Peyer's patch (tissue), 4 donors: ENCODE measurements at places on chromosomes 13 and 19. TPM values are rescaled to one million over a fixed set of nuclear protein-coding genes. Genes with fewer than 3 reads are reported as not detected.
A peak's percentile ranks its signal among the peaks of the same experiment; 100 is the strongest.

CEACAM20 gene
- total RNA-seq = 164 TPM

GRCh38 chr13:72960541-72960940 is 98.3 kb upstream of the KLF5 start:
- no peaks in the 10 kb centered on the region for H3K36me3 ChIP-seq
- H3K27ac ChIP-seq = no peak overlapping the region
- DNase-seq = no peak
- H3K27me3 ChIP-seq = no peaks in the 10 kb centered on the region
- H3K4me1 ChIP-seq = no peaks in the 10 kb centered on the region

SMAD9 gene
- 10.7 TPM for total RNA-seq

ZNF492 gene
- total RNA-seq = 0.27 TPM

GRCh38 chr19:11256189-11256588 is 6.1 kb downstream of the DOCK6 start:
- H3K4me1 ChIP-seq = no peaks in the 10 kb centered on the region
- H3K36me3 ChIP-seq = peaks cover 16% of the 10 kb centered on the region
- no peak for DNase-seq
- no peaks in the 10 kb centered on the region for H3K27me3 ChIP-seq

GRCh38 chr13:83906240-83906820 is 24.1 kb upstream of the SLITRK1 start:
- H3K36me3 ChIP-seq = no peaks in the 10 kb centered on the region
- H3K27ac ChIP-seq = no peak overlapping the region
- H3K4me3 ChIP-seq = no peak overlapping the region
- no peak for DNase-seq
- no peaks in the 10 kb centered on the region for H3K4me1 ChIP-seq

- H3K4me3 ChIP-seq = no peak overlapping the region
- no peaks in the 10 kb centered on the region for H3K4me1 ChIP-seq
- no peaks in the 10 kb centered on the region for H3K27me3 ChIP-seq
Measured at GRCh38 chr13:22837980-22838647, 342.7 kb upstream of the SGCG start.

- no peak overlapping the region for H3K4me3 ChIP-seq
- H3K27me3 ChIP-seq = no peaks in the 10 kb centered on the region
- H3K27ac ChIP-seq = no peak overlapping the region
- no peaks in the 10 kb centered on the region for H3K4me1 ChIP-seq
- H3K36me3 ChIP-seq = no peaks in the 10 kb centered on the region
Measured at GRCh38 chr13:51277928-51278327, 55.7 kb downstream of the FAM124A start.

- H3K27ac ChIP-seq = no peak overlapping the region
- no peaks in the 10 kb centered on the region for H3K4me1 ChIP-seq
- H3K27me3 ChIP-seq = no peaks in the 10 kb centered on the region
- no peaks in the 10 kb centered on the region for H3K36me3 ChIP-seq
- DNase-seq = no peak
- no peak overlapping the region for H3K4me3 ChIP-seq
Measured at GRCh38 chr13:113624235-113624587, 33.8 kb downstream of the ATP4B start.

CEACAM4 gene
- not detected for total RNA-seq

PEAK3 gene
- 5.8 TPM for total RNA-seq

NTF4 gene
- not detected for total RNA-seq

DNA sequence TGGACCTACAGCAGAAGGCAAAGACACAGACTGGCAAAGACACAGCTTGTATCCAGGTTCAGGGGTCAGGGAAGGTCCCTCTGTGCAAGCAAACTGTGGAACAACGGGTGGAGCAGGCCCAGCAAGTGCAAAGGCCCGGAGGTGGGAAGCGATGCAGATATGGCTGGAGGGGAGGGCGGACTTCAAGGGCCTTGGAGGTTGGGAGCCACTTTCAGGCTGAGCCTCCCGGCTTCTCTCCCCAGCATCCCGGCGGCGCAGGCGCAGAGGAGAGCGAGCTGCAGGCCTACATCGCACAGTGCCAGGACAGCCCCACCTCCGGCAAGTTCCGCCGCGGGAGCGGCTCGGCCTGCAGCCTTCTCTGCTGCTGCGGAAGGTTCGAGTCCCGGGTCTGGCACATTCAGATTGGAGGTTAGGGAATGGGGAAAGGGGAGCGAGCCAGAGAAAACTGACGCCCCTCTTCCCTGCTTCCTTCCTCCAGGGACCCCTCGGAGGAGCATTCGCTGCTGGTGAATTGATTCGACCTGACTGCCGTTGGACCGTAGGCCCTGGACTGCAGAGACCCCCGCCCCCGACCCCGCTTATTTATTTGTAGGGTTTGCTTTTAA is 2.1 kb upstream of the PNPLA6 start:
- peaks cover 3% of the 10 kb centered on the region for H3K4me1 ChIP-seq
- no peaks in the 10 kb centered on the region for H3K27me3 ChIP-seq
- DNase-seq = peak; percentile 64
- peaks cover 34% of the 10 kb centered on the region for H3K36me3 ChIP-seq
- H3K4me3 ChIP-seq = peak overlapping the region; percentile 78

ZSCAN4 gene
- total RNA-seq = not detected

WDR87 gene
- not detected for total RNA-seq

- DNase-seq = no peak
- no peaks in the 10 kb centered on the region for H3K36me3 ChIP-seq
- H3K27me3 ChIP-seq = no peaks in the 10 kb centered on the region
- H3K4me3 ChIP-seq = no peak overlapping the region
- peaks cover 15% of the 10 kb centered on the region for H3K4me1 ChIP-seq
Measured at GRCh38 chr19:49067554-49067953, 2.9 kb upstream of the NTF4 start.

CNN1 gene
- 88.2 TPM for total RNA-seq

LRRC4B gene
- total RNA-seq = 2.0 TPM

GRCh38 chr19:31350693-31351055 is 1.4 kb upstream of the TSHZ3 start:
- peak overlapping the region; percentile 54 for H3K4me3 ChIP-seq
- DNase-seq = no peak
- no peaks in the 10 kb centered on the region for H3K36me3 ChIP-seq
- H3K27me3 ChIP-seq = no peaks in the 10 kb centered on the region
- no peaks in the 10 kb centered on the region for H3K4me1 ChIP-seq
- peak overlapping the region; percentile 91 for H3K27ac ChIP-seq

- DNase-seq = no peak
- no peaks in the 10 kb centered on the region for H3K4me1 ChIP-seq
- no peak overlapping the region for H3K27ac ChIP-seq
- no peaks in the 10 kb centered on the region for H3K36me3 ChIP-seq
- H3K4me3 ChIP-seq = no peak overlapping the region
- H3K27me3 ChIP-seq = no peaks in the 10 kb centered on the region
Measured at GRCh38 chr13:98599502-98600328, 22.8 kb upstream of the STK24 start.

FLT1 gene
- 14.0 TPM for total RNA-seq

RGS9BP gene
- total RNA-seq = 0.67 TPM

TTC9B gene
- not detected for total RNA-seq

- no peaks in the 10 kb centered on the region for H3K36me3 ChIP-seq
- H3K4me1 ChIP-seq = no peaks in the 10 kb centered on the region
- H3K27ac ChIP-seq = no peak overlapping the region
- DNase-seq = no peak
- no peaks in the 10 kb centered on the region for H3K27me3 ChIP-seq
Measured at GRCh38 chr13:90605664-90606063, 741.8 kb upstream of the MIR17HG start.

DNA sequence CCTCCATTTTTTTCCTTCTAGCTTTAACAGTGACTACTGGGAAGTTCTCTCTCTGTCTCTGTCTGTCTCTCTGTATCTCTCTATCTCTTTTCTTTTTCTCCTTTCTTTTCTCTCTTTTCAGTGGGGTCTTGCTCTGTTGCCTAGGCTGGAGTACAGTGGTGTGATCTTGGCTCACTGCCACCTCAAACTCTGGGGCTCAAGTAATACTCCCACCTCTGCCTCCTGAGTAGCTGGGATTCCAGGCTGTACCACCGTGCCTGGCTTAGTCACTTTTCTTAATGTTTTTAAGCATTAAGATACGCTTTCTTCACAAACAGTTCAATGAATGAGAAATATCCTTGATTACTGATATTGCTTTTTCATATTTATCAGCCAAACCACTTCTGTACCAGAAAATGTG is 13.1 kb downstream of the PCCA start:
- no peaks in the 10 kb centered on the region for H3K36me3 ChIP-seq
- no peaks in the 10 kb centered on the region for H3K27me3 ChIP-seq
- H3K4me1 ChIP-seq = peaks cover 3% of the 10 kb centered on the region
- no peak overlapping the region for H3K4me3 ChIP-seq

DNA sequence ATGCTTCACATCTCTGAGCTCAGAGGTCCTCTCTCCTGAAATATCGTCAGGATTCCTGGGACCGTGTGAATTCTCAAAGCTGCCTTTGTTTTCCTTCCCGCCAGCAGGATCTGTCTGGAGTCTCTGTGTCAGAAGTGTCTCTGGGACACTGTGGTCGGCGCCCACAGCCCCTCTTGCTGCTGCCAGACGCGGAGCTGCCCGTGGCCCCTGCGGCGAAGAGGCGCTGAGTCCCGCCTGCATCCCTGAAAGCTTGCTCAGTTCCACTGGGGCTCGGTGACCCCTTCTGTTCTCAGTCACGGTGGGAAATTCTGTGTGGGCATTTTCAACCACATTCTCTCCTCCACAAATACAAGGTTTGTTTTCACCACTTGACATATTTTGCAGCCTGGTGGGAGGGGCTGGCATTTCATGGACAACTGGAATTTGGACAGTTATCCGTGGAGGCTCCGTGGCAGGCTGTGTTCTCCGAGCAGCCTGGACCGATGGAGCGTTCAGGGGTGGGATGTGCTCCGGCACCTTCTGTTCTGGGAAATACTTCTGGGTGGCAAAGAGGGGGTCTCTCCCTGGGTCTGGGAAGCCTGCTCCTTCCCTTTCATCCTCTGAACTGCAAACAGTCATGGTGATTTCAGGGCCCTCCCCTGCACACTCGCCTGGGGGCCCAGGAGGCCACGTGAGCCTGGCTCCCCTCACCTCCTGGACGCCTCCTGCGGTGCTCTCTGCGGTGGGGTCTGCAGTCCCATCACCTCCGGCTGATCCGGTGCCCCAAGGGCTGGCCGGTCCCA is 42.6 kb upstream of the GRTP1 start:
- no peak overlapping the region for H3K27ac ChIP-seq
- no peaks in the 10 kb centered on the region for H3K27me3 ChIP-seq
- no peaks in the 10 kb centered on the region for H3K36me3 ChIP-seq
- no peak overlapping the region for H3K4me3 ChIP-seq

DNA sequence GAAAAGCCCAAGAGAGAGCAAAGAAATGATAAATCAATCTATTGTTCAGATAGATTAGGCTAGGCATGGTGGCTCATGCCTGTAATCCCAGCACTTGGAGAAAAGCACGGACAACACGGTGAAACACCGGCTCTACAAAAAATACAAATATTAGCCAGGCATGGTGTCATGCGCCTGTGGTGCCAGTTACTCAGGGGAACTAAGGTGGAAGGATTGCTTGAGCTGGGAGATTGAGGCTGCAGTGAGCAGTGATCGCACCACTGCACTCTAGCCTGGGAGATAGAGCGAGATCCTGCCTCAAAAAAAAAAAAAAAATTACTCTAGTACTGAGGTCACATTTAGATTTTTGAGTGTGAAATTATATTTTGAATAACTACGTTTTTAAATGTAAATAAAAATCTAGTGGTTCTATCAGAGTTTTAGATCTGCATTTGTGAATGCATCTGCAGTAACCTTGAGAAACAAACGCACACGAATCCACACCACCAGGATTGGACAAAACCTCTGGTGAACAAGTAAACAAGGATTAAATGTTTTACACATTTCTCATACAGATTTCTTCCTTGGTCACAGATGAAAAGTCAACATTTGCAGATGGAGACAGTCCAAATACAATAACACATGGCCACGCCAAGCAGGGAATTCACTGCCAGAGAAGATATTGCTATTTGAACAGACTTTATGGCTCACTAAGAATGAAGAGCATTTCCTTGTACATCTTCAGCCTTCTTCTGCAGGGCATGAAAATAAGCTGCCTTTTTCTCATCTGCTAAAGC is 917.6 kb downstream of the PCDH9 start:
- no peak overlapping the region for H3K27ac ChIP-seq
- no peaks in the 10 kb centered on the region for H3K27me3 ChIP-seq
- H3K4me3 ChIP-seq = no peak overlapping the region
- no peaks in the 10 kb centered on the region for H3K4me1 ChIP-seq

DNA sequence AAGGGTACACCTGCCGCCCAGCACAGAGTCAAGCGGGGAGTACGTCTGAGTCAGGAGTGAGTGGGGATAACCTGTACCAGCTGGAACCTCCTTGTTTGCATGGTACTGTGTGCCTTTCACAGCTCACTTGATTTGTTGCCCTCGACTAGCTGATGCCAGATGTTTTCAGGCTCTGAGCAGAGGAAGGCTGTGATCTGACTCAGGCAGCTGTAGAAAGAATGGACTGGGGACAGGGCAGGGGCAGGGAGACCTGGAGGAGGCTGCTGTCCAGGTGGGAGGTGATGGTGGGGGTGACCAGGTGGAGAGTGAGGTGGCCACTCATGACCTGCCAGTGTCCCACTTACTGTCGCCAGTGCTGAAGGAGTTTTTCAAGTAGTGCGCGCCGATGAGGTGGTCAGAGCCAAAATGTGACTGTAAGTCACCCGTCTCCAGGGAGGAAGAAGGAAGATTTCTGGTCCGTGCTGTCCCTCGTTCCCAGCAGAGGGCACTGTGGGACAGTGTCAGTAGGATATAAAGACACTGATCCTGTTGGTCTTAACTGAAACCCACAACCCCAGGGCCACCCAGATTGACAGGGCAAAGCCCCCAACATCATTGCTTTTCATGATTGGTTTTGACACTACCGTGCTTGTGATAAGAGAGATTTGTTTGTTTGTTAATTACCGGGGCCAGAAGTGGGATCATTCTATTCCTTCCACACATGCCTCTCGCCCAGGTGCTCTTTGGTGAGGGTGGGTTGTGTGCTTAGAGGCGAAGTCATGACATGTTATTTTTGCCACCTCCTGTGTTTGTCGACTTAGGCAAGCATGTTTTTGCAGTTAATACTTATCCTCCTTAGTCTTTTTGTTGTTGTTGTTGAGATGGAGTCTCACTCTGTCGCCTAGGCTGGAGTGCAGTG is 128.4 kb downstream of the DPF1 start:
- peak; percentile 73 for DNase-seq
- no peaks in the 10 kb centered on the region for H3K27me3 ChIP-seq
- no peaks in the 10 kb centered on the region for H3K4me1 ChIP-seq
- H3K36me3 ChIP-seq = peaks cover 3% of the 10 kb centered on the region
- peak overlapping the region; percentile 11 for H3K27ac ChIP-seq

SIGLEC8 gene
- 0.38 TPM for total RNA-seq
